ENCODE measurements at places on chromosomes 1 and 21.
A peak's percentile ranks its signal among the peaks of the same experiment; 100 is the strongest.

DNA sequence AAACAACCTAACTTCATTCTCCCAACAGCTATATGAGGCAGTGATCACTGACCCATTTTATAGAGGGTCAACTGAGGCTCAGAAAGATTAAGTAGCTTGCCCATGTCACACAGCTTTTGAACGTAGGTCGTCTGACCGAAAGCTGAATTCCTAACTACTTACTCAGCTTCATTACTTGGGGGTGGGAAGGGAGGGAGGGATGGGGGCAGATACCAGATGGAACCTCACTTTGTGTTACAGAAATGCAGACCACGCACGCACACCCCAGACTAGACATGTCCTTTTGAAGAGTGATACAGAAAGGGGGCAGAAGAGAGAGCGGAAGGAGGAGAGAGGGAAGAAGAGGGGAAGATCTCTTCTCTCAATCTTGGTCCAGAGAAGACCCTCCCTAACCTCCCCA, 2.3 kb downstream of the ADGRB2 start:
- DNase-seq = no peak

DNA sequence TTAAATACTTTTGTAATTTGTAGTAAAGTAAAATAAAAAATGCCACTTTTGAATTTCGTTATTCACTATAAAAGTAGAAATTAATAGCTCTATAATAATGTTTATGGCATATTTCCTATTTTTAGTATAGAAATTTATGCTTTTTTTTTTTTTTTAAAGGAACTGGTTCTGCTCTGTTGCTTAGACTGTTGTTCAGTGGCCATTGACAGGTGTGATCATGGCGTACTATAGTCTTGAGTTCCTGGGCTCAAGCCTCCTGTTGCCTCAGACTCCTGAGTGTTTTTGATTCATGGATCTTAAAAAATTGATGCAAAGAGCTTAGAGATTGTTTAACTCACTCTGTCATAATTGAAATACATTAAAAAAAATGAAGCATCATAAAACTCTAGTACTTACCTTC, 53.6 kb downstream of the RPS6KC1 start:
- DNase-seq = no peak

- no peak for DNase-seq
These were observed 4.4 kb downstream of the AVPR1B start for GRCh38 chr1:206112600-206113301.

DNA sequence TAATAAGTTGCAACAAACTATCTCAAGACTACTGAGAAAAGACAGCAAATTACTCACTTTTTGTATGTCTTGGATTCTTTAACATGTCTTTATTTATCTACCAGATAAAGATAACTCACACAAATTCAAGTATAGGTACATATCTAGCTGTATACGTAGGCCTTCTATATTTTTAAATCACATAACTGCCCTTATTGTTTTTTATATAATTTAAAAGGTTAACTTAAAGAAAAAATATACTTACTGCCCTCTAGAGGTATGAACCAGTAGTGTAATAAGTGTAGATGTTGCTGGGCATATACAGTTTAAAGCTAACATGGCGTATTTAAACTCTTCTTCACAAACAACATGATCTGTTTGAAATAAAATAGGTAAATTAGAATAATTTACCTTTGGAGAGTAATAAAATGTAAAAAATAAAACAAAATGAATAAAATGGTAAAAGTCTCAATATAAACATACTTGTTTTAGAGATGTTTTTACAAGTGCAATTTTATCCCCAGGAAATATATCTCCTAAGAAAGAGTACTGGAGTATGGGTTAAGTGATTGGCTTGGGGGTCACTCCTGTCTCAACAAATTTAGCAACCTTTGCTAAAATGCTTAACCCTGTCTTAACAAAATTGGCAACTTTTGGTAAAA, 235.2 kb downstream of the KCNT2 start:
- DNase-seq = no peak

DNA sequence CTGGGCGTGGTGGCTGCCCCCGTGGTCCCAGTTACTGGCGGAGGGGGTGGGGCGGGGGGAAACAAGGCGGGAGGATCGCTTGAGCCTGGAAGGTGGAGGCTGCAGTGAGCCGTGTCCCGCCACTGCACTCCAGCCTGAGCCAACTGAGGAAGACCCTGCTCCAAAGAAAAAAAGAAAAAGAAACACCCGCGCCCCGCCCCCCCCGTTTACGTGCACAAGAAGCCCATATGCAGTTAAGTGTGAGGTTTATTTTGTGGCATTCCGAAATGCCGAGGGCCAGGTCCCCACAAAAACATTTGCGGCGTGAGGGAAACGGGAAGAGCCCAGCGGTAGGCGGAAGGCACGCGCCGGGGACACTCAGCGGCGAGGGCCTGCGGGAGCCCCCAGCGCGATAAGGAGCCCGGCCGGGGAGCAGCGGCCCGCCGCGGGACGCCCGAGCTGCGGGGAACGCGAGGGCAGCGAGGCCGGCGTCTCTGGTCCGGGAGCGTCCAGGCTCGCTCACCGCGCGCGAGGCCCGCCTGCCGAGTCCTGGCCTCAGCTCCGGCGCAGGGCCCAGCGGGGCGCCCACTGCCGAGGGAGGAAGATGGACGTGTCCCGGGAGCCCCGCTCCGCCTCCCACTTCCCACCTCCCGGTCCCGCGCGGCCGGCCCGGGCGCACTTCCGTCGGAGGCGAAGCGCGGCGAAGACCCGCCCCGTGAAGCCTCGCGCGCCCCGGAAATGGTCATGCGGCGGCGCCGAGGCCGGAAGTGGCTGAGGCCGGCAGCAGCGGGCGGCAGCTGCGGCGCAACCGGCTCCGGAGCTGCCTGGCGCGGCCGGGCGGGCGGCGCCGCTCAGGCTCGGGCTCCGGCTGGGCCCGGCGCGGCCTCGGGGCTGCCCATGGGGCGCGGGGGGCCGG, at the start of gene TRAPPC10:
Gene TRAPPC10 (plus strand): TSS at position 731 of the 895 bp plus-strand sequence. CDS start 185 bp downstream, outside the sequence.
- peak; percentile 39 for DNase-seq
